ENCODE measurements at places on chromosomes 2 and 18.

DNA sequence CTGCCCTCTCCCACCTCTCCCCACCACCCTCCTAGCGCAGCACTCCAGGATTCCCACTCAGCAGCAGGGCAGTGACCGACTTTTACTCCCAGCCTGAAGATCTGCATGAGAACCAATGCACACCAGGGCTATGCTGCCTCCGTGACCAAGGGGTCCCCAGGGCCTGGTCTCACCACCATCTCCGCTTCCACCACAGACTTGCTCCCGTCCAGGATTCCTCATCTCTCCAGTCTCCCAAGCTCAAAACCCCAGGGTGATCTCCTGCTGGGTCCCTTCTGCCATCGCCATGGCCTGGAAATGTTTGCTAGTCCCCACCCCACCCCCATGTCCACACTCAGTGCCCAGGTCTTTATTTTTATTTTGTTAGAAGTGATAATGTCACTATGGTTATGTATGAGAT is 2.1 kb upstream of the CIDEA start:
- no peak for DNase-seq

DNA sequence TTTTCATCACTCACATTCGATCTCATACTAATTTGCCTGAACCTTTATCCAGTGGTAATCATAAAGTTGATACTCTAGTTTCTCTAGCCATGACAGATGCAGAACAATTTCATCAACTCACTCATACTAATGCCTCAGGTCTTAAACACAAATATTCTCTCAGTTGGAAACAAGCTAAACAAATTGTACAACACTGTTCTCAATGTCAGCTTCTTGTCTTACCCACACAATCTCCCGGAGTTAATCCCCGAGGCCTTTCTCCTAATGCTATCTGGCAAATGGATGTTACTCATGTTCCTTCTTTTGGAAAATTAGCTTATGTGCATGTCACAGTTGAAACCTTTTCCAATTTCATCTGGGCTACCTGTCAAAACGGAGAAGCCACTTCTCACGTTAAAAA is 11.5 kb upstream of the CNOT11 start:
- peak; percentile 46 for DNase-seq

DNA sequence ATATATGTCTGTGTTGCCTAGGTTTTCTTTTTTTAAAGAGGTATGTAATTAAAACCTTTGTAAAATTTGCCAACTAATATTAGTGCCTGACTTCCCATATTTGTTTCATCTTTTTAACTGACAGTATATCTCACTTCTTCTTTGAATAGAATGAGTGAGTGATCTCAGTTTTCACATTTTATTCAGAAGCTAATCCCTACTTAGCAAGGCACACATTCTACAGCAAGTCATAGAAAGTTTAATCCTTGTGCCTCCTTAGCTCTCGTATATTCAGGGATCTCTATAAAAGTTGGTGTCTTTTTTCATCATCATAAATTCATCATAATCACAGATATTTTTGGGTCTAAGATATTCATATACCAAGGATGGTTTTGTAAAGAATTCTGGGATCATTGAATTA is 66.6 kb downstream of the RIF1 start:
- DNase-seq: no peak

DNA sequence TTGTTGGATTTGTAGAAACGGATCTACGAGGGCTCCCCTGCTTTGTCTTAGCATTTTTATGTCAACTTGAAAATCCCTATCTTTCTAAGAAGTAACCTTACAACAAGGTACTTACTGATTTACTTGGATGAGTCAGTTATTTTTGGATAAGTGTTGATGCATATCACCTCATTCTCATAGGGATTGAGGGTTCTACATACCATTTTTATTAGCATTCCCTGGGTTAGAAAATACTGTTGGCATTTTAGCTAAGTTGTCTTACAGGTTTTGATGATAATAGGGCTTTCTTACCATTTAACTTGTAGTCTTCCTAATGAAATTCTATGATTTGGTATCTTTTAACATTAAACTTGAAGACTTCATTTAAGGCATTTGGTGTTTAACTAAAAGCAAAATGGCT is 125.2 kb downstream of the UBE2E3 start:
- DNase-seq: no peak

DNA sequence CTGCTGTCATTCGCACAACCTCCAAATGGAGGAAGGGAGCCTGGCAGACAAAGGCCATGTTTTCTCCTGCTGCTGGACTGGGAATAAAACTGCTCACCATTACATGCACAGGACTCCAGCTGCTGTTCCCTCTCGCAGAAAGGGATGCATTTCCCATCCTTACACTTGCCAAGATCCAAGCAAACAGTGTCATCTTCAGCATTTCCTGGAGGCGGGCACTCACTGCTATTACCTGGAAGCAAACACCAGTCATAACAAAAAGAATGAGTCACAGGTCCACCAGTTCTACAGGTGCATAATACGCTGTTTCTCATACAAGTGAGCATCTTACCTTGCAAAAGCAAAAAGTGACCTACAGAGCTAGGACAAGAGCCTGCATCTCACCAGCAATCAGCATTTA is 22.7 kb downstream of the IAH1 start:
- DNase-seq: no peak

GRCh38 chr2:54271189-54271588 is 15.2 kb upstream of the TSPYL6 start:
- no peak for DNase-seq

- DNase-seq: no peak
Observed at GRCh38 chr2:28617502-28618184, 121.8 kb downstream of the PLB1 start.

DNA sequence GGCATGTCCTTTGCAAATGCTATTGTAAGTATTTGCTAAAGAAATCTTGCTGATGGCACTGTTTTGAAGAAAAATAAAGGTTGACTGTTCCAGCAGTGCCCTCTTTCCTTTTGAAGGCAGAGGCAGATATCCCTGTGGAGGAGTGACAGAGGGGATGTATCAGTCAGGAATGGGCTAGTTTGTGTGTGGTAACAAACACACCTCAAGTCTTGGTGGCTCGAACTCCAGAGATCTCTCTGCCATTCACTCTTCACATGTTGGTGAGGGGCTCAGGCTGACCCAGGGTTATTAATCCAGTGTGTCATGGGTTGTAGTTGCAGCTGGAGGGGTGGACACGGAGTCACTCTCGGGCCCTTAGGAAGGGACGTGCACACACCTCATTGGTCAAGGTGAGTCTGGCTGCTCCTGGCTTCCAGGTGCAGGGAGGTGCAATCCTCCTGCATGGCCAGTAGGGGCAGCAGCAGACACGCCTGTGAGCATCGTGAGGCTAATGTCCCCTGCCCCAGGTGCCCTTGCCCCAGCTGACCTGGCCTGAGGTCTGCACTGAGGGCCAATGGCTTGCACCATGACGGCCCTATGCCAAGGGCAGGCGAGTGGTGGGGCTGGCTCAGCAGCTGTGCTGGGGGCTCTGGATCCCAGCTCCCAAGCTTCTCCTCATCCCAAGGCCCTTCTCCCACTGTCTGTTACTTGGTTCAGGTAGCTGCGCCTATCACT is 146.5 kb downstream of the ASB1 start:
- DNase-seq: no peak

- DNase-seq: no peak
Observed at GRCh38 chr18:49002045-49002444, 51.3 kb upstream of the SMAD7 start.

- DNase-seq: no peak
Observed at GRCh38 chr18:33666915-33667314, 88.9 kb downstream of the ASXL3 start.

GRCh38 chr2:27756091-27756490 is 15.4 kb upstream of the MRPL33 start:
- DNase-seq: no peak

GRCh38 chr2:72024451-72025175 is 123.0 kb downstream of the CYP26B1 start:
- DNase-seq: no peak

GRCh38 chr2:105387225-105387624 is 11.6 kb downstream of the FHL2 start:
- DNase-seq: no peak

DNA sequence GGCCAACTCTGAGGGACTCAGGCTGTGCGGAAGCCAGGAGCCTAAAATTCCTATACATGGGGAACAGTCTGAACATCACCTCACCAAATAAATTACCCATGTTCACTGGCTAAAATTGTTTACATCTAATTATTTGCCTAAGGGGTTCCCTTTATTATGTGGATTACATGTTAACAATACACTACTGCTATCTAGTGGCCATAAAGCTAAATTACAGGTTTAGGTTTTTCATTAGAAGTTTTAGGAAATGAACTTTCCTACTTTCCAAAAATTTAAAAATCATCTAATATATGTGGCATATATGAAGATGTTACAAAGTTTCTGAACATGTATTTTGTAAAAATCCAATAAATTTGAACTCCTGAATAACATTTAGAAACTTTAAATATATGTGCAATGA is 40.3 kb downstream of the PLA2R1 start:
- DNase-seq: no peak

DNA sequence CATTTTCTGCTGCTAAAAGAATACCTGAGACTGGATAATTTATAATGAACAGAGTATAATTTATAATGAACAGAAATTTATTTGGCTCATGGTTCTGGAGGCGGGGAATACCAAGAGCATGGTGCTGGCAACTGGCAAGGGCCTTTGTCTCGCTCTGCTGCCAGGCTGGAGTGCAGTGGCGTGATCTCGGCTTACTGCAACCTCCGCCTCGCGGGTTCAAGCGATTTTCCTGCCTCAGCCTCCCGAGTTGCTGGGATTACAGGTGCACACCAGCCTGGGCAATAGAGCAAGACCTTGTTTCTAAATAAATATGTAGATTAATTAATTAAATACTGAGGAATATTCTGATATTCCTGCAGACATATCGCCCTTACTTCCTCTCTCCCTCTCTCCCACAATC is 1610.8 kb downstream of the SUCLG1 start:
- DNase-seq: no peak

DNA sequence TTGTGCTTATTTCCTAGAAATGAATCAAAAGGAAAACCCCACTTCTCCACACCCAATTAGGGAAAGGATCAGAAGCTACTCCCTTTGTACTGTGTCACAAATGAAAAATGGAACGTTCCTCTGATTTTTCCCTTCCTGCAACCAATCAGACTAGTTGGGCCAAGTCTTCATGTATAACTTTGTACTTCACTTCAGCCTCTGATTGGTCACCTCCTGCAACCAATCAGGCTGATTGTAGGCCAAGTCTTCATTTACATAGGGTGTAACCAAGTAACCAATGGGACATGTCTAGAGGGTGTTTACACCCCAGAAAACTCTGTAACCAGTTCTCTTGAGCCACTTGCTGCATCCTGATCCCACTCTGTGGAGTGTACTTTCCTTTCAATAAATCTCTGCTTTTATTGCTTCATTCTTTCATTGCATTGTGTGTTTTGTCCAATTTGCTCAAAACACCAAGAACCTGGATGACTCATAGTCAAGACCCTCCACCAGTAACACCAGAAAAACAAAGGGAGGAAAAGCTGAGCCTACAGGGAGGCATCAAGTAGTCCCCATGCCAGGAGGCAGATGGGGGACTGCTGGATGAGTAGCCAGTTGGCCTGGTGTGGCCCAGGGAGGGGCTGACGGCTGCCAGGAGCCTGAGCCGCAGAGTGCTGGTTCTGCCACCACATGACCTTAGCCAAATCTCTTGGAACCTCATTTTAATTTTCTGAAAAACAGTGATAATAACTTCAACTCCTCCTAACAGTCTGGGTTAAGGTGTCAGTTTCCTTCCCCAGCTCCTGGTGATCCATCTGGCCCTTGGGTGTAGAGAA is 46.1 kb downstream of the SOWAHC start:
- DNase-seq: no peak

DNA sequence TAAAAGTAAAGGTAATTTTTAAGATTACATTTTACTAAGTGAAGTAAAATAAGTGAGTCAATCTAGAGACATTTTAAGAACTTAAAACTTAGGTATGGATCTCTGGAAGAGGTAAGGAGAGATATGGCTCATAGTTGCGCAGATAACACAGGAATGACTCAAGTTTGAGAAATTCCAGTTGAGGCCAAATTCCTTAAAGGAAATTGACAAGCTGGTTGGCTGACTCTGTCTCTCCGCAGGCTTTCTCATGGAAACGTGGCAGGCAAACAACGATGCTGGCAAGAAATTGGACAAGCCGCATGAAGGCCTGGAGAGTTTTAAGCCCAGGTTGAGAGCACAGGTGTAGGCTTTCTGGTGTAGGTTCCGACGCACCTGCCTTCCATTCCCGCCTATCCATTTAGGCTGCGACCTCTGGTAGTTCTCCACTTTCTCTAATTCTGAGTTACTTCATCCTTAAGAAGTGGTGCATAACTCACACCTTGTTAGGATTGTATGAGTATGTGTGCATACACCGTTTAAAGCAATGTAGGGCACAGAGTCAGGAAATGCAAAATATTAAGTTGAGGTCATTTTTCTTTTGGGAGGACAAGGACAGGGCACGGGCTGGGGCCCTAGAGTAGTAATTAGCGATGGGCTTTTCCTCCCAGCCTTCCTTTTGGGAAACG is 589 bp upstream of the DAW1 start:
- no peak for DNase-seq

DNA sequence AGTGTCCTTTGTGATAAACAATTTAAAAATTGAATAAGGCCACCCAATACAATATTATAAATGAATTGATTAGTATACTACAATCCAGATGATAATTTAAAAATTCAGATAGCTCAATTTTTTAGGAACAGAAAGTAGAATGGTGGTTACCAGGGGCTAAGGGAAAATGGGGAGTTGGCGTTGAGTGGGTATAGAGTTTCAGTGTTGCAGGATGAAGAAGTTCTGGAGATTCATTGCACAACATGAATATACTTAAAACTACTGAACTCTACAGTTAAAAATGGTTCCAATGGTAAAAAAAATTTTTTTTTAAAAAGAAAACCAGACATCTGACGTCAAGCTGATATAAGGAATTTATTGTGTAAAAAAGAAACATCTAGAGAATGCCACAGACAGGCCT is 20.9 kb downstream of the SLC39A6 start:
- no peak for DNase-seq

- DNase-seq: no peak
Observed at GRCh38 chr2:60555783-60556139, 2.3 kb upstream of the BCL11A start.

GRCh38 chr18:26406854-26407517 is 141.4 kb downstream of the KCTD1 start:
- DNase-seq: no peak
